ENCODE measurements at places on chromosomes 7 and 10.

GRCh38 chr10:132627666-132628531 is 90.3 kb downstream of the INPP5A start:
- DNase-seq: no peak

DNA sequence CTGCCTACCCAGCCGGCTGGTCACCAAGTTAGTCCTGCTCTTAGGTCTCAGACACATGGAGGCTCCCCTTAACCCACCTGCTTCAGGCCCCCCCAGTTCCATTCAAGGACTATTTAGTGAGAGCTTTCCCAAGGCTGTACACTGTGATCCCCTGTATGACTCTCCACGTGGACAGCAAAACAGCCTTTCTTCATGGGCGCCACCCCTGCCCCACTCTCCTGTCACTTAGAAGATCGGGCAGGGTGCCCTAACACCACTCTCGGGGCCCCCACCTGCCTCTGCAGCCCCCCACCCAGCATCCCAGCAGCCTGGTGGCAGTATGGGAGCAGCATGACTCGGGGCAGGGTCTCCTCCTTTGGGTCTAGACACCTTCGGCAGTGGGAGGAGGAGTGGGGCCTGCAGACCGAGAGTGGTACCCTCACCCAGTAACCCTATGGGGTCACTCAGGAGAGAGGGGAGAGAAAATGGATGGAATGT is 116.6 kb downstream of the PTPN20 start:
- DNase-seq: no peak

- DNase-seq: no peak
Observed at GRCh38 chr10:96017191-96017687, 26.1 kb upstream of the CCNJ start.

GRCh38 chr7:46485481-46486065 is 564.5 kb upstream of the IGFBP3 start:
- no peak for DNase-seq

DNA sequence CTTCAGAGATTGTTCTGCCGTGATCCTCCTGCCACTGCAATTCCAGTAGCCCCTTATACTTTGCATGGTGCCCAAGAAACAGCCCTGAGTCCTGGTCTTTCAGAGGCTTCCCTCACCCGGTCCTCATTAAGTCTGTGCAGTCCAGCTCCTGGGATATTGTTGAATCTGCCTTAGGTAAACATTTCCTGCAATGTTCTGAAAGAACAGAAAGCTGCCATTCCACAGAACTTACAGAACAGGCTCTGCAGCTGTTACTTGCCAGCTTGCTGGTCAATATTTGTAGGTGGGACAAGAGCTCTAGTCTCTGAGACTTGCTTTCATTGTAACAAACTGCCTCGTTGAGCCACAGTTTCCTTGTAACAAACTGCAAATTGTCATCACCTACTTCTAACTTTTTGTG is 115.0 kb upstream of the KIF5B start:
- DNase-seq: no peak

DNA sequence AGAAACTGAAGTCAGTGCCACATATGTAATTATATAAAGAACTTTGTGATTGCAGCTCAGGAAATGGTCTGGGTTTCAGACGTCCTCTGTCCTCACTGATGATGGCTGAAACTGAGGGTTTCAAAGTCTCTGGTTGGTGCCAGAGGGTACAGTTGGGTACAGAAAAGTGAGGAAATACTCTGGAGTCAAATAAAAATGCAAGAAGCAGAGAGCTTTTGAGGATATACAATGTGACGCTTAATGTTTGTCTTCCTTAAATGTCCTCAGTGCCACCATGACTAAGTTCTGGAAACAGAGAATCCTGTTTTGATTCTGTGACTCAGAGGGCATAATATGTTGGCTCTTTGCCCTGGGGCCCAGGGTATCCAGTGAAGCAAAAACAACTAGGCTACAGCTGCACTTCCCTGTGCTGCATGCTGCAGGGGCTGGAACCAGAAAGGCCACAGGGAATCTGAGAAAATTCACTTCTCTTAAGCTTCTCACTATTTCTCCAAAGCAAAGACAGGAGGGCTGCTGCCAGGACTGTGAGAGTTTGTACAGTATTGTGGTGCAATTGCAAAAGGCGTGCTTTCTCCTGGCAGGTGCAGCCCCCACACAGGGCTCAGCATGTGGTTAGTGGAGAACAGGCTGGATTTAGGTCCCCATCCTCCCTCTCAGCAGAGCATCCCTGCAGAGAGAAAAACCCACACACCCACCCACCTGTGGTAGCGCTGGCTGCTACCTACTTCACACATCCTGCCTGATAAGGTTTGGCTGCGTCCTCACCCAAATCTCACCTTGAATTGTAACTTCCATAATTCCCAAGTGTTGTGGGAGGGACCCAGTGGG is 169.5 kb upstream of the SVIL start:
- DNase-seq: no peak

DNA sequence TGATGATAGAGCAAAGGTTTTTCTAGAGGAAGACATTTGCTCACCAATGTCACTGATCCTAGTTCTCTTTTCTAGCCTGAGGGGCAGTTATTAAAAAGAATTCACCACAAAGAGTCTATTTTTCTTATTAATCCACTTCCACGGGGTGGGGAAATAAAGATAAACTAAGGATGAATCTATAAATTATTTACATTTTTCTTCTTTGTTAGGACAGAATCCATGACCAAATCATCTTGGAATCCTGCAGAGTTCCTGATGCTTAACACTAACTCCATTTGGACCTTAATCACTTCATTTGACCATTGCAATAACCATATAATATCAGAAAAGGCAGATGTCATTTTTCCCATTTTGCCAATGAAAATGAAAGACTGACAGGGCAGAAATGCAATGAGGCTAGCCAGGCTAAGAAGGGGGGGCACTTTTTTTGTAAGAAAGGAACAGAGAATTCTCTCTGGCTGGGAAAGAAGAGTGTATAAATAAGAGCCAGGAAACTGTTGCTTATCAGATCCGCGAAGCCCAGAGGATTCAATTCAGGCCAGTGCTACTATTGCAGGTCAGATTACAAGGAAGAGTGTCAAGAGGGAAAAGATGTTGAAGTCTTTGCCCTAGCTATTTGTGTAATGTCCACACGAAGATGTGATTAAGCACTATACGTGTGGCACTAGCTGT is 433.2 kb downstream of the TNS3 start:
- DNase-seq: no peak

- no peak for DNase-seq
Observed at GRCh38 chr10:75512203-75512933, 80.9 kb downstream of the LRMDA start.

GRCh38 chr7:106283501-106283830 is 1.3 kb downstream of the NAMPT start:
- DNase-seq: no peak

DNA sequence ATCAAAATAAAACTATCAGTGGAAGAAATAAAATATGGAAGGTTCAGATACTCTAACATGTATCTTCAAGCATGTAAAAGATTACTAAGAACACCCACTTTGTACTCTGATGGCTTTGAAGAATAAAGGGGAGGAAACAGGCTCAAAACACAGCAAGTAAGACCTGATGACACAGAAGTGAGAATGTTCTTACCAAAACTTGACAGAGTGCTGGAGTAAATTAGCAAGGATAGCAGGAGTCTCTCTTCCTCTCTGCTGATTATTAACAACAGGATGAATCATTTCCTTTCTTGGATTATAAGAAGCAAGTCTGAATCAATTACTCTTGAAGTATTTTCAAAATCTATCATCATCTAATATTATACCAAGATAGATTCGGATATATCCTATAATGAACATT is 47.5 kb downstream of the GLI3 start:
- DNase-seq: no peak

DNA sequence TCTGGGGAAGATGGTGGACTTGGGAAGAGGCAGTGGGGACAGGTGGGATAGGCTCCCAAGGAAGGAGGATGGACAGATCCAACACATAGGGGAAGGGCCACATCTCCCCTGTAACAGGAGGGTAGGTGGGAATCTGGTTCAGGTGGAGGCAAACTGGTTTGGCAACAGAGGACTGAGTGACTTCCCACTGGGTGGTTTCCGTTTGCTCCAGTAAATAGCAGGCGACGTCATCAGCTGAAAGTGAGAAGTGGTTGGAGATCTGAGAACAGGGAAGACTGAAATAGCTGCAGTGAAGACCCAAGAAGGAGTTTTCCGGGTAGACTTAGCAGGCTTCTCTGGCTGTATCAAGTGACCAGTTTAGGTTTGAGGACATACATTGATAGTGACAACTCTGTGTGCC is 504.4 kb downstream of the GALNT17 start:
- no peak for DNase-seq

DNA sequence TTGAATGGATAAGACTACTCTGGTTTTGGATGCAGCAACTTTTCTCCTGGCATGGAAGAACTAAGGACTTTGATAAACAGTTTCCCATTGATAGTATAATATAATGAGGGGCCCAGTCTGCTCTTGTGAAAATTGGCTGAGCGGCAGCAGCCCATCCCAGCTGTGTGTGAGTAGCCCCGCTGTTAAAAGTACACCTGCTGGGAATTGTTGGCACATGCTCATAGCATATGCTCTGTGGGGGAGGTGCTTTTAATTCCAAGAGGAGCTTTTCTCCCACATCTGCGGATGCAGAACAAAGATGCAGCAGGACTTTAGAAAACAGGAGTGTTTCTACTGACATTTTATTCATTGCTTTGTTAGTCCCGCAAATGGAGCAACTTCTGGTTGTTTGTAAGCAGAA is 19.0 kb downstream of the SRI start:
- DNase-seq: no peak

GRCh38 chr7:98231493-98232262 is 20.4 kb downstream of the TECPR1 start:
- DNase-seq: no peak

DNA sequence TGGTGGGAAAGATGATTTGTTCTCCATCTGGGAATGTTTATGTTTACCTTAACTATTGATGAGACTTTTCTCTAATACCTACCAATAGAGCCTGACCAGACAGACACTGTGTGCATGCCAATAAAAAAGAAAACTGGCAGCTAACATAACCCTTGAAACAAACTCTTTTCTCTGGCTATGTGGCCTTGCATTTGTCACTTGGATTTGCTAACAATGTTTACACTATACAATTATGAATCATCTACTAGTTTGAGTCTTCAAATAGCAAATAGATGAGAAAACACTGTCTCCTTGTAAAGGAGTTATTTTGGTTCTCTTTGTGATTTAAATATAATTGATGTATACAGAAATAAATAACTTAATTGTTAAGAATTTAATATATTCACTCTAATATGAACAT is 273.1 kb downstream of the SEMA3D start:
- no peak for DNase-seq

DNA sequence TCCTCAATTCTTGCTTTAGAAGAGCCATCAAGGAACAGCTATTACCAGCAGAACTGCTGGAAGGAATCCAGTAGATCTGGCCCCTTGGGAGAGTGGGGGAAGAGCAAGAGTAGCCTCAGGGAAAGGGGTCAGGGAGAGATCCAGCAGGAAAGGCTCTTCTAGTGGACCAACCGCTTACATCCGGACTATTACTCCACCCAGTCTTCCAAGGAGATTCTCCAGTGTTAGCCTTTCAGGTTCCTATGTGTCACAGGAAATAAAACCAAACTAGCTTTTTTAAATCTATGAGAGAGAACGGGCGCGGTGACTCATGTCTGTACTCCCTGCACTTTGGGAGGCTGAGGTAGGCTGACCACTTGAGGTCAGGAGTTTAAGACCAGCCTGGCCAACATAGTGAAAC is 34.3 kb downstream of the TET1 start:
- DNase-seq: no peak

GRCh38 chr10:73734796-73735305 is 9.3 kb upstream of the SEC24C start:
- DNase-seq: no peak

GRCh38 chr10:100508691-100509150 is 10.9 kb downstream of the SEC31B start:
- no peak for DNase-seq

DNA sequence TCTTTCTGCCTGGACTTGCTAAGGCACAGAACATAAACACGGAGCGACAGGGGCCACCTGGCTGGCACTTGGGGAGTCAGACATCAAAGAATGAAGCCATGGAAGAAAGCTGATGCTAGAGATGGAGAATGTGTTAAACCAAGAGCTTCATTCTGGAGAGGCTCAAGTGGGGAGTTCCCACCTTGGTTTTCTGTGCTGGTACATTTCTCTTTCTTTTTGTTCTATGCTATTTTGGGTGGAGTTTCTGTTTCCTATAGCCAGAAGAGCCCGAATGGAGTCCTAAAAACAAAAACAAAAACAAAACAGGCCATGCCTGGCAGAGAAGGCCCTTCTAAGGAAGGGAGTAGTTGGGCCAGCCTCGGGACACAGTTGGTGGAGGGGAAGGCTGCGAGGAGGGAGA is 148.4 kb upstream of the PRR15 start:
- DNase-seq: no peak

GRCh38 chr7:35026150-35026549 is 11.1 kb downstream of the DPY19L1 start:
- DNase-seq: no peak

GRCh38 chr10:74799721-74800221 is 26.6 kb upstream of the KAT6B start:
- no peak for DNase-seq

- DNase-seq: no peak
Observed at GRCh38 chr10:8731121-8732095, 676.9 kb downstream of the GATA3 start.

- DNase-seq: no peak
Observed at GRCh38 chr7:116843378-116843777, 19.0 kb upstream of the CAPZA2 start.

DNA sequence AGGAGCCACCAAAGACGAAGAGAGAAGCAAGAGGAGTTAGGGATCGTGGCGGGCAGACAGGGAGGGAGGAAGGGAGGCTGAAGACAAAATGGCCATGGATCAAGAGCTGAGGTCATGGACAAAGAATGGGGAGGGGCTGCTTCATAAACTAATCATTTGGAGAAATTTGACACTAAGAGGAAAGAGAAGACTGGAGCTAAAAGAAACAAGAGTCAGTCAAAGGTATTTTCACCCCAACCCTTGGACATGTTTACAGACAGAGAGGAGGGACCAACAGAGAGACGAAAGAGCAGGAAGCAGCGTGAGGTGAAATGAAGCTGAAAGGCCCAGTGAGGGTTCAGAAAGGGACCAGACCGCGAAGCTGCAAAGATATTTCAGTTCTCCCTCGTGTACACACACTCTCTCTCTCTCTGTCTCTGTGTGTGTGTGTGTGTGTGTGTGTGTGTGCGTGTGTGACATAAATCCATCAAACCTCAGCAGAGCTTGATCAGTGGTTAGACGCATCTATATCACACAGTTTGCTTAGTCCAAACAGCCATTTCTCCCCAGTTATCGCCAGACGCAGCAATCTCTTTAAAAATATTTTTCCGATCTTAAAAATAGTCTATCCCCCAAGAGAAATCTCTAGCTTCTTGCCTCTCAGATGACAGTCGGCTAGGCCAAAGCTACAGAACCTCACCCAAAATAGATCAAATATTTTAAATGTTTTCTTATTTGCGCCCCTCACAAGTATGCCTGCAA is 12.5 kb upstream of the CALD1 start:
- no peak for DNase-seq

DNA sequence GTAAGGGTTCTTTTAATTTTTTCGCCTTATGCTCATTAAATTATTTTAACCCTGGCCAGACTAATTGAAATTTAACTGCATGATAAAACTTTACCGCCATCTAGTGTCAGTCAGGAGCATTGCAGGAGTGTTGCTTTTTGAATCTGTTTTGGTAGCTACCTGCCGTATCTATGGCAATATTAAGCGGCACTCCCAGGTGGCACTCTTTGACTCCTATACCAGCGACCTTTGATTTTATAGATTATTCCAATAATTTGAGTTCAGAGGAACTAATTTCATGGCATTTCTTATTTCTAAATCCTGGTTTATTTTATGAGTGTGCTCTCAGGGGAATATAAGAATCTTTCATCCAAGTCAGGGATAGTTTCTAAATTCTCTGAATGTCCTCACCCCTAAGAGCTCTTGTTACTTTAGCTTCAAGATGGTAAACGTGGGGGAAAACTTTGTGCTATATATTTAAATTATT is 198.9 kb downstream of the REEP3 start:
- DNase-seq: peak; percentile 13

Measured in stimulated activated CD4-positive, alpha-beta T cell treated with anti-CD3 and anti-CD28 coated beads, Interleukin-1b, Interleukin-23, amount 100 ng/mL, for 1 hour (primary cell).